Fibroblast of the conjunctiva (primary cell): ENCODE measurements at places on chromosomes 5 and 9.

- DNase-seq = no peak
Observed at GRCh38 chr5:61371474-61371873, 39.4 kb downstream of the ZSWIM6 start.

DNA sequence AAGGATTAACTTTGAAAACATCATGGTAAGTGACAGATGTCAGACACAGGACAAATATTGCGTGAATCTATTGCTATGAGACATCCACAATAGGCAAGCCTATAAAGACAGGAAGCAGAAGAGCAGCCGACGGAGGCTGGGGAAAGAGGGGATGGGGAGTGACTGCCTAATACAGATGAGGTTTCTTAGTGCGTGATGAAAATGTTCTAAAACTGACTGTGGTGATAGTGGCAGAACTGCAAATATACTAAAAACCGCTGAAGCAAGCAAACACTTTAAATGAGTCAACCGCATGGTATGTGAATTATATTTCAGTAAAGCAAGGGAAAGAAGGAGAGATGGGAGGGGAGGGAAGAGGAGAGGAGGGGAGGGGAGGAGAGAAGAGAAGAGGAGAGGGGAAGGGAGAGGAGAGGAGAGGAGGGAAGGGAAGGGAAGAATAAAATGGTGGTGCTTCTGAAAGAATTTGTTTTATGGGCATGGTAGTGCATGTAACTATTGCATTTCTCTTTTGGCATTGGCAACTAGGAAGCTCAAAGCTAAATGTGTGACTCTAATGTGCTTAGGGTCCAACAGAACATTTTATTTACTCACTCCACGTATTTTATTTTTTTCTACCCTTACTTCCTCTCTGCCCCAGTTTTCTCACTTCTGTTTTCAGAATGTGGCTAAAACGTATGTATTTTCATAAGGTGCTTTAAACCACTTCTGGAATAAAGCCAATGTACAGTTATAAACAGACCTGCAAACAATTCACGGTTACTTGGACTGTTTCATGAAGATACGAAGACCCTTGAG is 21.3 kb downstream of the AKNA start:
- DNase-seq = peak; percentile 60

DNA sequence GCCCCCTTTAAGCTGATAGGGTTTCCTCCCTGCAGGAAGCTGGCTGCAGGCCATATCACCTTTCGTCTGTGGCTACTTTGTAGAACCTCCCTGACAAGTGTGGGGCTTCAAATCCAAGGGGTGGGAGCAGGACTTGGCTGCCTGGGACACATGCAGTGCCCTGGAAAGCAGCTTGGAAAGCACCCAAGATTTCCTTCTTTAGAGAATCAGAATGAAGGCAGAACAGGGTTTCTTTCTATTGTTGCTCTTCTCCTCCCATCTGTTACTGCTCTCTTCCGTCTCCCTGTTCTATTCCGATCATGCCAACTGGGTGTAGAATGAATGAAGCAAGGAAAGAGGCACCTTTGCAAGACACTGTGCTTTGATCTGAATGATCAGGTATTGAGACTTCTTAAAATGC is 282.2 kb downstream of the MED10 start:
- no peak for DNase-seq

GRCh38 chr5:118378959-118379358 is 609.4 kb downstream of the DTWD2 start:
- DNase-seq = no peak

- DNase-seq = no peak
Observed at GRCh38 chr5:175230299-175230698, 213.7 kb downstream of the DRD1 start.
